ENCODE measurements at places on chromosomes 7 and 10.
A peak's percentile ranks its signal among the peaks of the same experiment; 100 is the strongest.

DNA sequence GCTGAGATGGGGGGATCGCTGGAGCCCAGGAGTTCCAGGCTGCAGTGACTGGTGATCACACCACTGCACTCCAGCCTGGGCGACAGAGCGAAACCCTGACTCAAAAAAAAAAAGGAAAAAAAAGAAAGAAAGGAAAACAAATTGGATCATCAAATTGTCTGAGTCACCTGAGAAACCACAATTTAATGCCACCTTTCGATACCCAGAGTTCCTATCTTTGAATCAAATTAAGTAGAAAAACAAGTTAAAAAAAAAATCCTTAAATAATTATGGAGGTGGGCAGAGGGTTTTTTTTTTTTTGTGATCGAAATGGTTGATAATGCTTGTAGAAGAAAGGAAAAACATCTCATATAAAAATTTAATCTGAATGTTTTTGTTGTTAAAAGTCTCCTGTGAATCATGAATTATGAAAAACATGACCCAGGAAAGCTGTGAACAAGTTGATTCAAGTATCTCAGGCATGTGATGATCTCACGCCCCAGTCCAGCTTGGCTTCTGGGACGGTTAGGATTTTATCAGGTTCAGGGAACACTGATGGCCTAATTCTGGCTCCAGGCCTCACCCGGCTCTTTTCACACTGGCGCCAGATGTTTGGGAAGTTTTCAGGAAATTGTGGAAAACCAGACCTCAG is 25.3 kb upstream of the CUX1 start:
- no peak for DNase-seq

- no peak for DNase-seq
These were observed 828.2 kb downstream of the TNS3 start for GRCh38 chr7:46753662-46754061.

DNA sequence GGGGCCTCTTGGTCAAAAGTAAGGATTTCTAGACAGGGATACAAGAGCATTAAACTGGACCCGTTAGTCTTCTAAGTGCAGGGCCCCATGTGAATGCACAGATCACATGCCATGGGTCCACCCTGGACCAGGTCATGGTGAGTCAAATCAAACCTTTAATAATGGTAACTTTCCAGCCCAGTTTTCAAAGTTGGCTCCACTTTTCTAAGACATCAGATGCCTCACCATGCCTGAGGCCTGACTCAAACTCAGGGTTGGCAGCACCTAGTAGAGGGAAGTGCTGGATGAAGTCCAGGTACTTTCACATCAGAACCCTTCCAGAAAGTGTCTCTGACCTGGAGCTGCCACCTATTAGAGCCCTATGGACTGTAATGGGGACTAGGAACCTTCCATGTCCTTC is 9.7 kb upstream of the SMIM30 start:
- DNase-seq, result no peak

GRCh38 chr7:41847606-41848005 is 144.7 kb upstream of the INHBA start:
- no peak for DNase-seq

- DNase-seq, result no peak
These were observed 900 bp downstream of the CDHR1 start for GRCh38 chr10:84195044-84195830.

DNA sequence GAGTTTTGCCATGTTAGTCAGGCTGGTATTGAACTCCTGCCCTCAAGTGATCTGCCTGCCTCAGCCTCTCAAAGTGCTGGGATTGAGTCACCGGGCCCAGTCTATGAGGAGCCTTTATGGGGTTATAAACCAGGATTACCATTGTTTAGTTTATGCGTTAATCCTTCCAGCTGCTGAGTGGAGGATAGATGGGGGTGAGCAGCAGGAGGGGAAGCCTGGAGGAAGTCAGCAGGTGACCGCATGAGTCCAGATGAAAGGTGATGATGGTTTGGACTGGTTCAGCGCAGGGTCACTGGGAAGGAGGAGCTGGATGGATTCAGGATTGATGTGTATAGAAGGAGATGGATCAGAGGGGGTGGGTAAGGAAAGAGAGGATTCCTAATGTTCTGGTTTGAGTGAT is 197.1 kb downstream of the ADAM12 start:
- no peak for DNase-seq

GRCh38 chr10:130351466-130352290 is 215.5 kb downstream of the GLRX3 start:
- DNase-seq, result no peak

- no peak for DNase-seq
These were observed 30.0 kb upstream of the AUTS2 start for GRCh38 chr7:69568266-69568665.

GRCh38 chr7:44970523-44971051 is 8.2 kb downstream of the MYO1G start:
- DNase-seq, result no peak

GRCh38 chr7:767941-768731 is 41.1 kb upstream of the PRKAR1B start:
- DNase-seq, result no peak

DNA sequence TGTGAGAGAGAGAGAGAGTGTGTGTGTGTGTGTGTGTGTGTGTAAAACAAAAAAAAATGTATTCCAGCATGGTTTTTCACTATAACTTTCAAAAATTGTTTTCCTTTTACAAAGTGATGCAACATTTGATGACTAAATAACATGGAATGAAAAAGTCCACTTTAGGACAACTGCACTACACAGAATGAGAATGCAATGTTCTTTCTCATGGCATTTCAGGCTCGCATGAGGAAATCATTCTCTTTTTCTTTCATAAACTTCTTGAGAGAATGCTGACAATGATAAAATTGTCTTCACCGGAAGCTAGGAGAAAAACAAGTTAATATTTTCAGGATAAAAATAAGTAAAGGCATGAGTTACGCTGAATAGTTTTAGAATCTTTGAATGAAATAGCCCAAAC is 53.7 kb downstream of the SLC16A12 start:
- no peak for DNase-seq

- DNase-seq, result peak; percentile 67
These were observed 43.3 kb upstream of the ECHDC3 start for GRCh38 chr10:11698691-11699549.

DNA sequence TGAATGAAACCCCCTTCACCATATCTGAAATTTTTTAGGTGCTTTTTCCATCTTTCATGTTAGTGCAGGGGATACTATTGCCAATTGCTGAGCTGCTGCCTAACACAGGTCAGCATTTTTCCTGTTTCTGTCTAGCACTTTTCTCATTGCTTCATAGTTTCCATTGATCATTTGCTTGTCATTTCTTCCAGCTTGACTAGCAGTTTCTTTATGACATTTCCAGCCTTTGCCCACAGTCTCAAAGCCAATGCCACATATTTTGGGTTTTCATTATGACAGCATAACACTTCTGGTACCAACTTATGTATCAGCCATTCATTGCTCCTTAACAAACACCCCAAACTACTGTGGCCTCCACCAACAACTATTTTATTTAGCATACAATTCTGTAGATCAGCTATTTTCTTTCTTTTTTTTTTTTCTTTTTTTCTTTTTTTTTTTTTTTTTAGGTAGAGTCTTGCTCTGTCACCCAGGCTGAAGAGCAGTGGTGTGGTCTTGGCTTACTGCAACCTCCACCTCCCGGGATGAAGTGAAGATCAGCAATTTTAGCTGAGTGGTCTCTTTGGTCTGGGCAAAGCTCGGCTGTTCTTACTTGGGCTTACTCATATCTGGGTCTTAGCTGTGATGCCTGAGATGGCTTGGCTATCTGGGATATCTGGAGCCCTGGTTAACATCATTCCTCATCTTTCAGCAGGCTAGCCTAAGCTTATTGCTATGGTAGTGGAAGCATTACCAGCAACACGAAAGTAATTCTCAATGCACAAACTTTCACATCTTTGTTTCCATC is 102.3 kb downstream of the EPC1 start:
- DNase-seq, result peak; percentile 44

GRCh38 chr10:49187950-49188761 is at the start of gene TMEM273:
TSS of gene TMEM273 (minus strand) at chr10:49188391. CDS start at chr10:49188336, 55 bp downstream.
- peak; percentile 67 for DNase-seq

DNA sequence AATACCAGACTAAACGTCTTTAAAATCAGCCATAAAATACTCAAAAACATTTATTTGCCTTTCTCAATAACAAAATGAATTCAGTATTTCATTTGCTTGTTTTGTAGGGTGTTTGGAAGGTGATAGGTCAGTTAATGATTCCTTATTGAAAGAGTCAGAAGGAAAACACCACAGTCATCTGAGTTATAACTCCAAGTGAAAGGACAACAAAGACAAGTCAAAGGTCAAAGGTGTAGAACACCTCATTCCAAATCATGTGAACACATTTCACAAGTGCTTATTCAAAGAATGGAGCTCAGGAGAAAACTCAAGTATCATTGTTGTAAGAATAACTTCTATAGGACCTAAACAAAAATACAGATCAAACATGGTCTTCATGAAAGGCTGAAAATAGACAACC is 318.6 kb upstream of the PHF14 start:
- DNase-seq, result no peak

- DNase-seq, result peak; percentile 33
These were observed 3.8 kb downstream of the RTKN2 start for GRCh38 chr10:62264702-62265436.

DNA sequence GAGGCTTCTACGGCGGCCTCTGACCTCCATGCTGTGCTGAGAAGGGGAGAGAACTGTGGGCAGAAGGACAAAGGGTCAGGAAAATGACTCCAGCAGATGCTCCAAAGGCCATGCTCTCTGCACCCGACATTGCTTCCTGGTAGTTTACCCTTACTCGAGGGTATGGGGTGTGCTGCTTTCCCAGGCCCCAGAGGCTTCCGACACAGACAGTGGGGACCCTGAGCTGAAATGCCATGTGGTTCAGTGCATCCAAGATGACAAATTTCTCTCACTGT is 130.9 kb downstream of the PTPN20 start:
- DNase-seq, result no peak

- no peak for DNase-seq
These were observed 389.2 kb downstream of the MAGI2 start for GRCh38 chr7:79064187-79064823.

DNA sequence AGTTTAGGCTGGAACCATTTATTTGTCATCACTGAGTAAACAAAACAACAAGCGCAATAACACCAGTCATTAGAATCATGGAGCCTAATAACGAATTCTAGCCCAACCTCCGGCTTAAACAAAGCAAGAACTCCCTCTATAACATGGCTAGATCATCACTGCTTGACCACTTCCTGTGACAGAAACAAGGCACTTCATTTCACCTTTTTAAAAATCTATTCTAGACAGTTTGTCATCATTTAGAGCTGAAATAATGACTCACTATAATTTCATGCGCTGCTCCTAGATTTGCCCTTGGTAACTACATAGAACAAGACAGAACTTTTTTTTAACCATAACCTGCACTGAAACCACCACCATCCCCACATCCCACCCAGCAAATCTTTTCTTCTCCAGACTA is 81.3 kb downstream of the OSBPL3 start:
- DNase-seq, result peak; percentile 63

- no peak for DNase-seq
These were observed 2.6 kb downstream of the PNLIPRP3 start for GRCh38 chr10:116430288-116430687.

GRCh38 chr7:158731761-158732160 is 27.2 kb upstream of the NCAPG2 start:
- no peak for DNase-seq

- DNase-seq, result no peak
These were observed 10.7 kb downstream of the NODAL start for GRCh38 chr10:70430493-70431445.

DNA sequence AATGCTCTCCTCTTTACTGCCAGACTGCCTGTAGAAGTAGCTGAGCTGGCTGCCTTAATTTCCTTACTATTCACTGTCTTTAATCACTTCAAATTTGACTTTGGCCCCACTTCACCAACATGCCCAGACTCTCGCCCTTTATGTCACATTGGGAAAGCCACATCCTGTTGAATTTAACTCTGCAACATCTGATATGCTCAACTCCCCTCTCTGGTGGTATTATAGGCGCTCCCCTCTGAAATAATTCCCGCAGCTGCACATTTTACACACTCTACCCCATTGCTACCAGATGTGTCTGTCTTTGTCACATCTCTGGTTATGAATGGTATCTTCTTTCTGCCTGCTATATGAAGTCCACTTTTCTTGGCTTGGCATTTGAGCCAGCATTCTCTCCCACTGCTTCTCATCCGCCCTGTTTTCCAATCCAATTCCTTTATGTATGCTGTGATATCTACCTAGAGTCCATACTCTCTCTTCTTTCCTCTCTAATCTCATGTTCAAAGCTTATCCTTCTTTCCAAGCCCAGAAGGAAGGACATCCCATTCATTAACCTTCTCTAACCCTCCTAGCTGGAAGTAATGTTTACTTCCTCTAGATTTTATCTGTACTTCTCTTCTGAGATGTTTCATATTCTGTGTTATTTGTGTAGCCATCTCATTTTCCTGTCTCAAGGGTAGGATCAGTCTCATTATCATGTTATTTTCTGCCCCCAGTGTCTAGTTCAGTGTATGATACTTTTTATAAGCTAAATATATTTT is 134.5 kb downstream of the ST7 start:
- no peak for DNase-seq

GRCh38 chr7:137996871-137997270 is 5.0 kb downstream of the CREB3L2 start:
- DNase-seq, result no peak

- no peak for DNase-seq
These were observed 373.6 kb upstream of the GHITM start for GRCh38 chr10:83765731-83766130.

GRCh38 chr7:64099656-64100531 is 54.7 kb downstream of the ZNF727 start:
- DNase-seq, result no peak

GRCh38 chr7:112080978-112081377 is 125.2 kb downstream of the DOCK4 start:
- DNase-seq, result no peak

- DNase-seq, result no peak
These were observed 167.4 kb upstream of the PRSS58 start for GRCh38 chr7:142425281-142425680.

GRCh38 chr7:108503112-108504026 is 22.6 kb downstream of the PNPLA8 start:
- DNase-seq, result peak; percentile 36

DNA sequence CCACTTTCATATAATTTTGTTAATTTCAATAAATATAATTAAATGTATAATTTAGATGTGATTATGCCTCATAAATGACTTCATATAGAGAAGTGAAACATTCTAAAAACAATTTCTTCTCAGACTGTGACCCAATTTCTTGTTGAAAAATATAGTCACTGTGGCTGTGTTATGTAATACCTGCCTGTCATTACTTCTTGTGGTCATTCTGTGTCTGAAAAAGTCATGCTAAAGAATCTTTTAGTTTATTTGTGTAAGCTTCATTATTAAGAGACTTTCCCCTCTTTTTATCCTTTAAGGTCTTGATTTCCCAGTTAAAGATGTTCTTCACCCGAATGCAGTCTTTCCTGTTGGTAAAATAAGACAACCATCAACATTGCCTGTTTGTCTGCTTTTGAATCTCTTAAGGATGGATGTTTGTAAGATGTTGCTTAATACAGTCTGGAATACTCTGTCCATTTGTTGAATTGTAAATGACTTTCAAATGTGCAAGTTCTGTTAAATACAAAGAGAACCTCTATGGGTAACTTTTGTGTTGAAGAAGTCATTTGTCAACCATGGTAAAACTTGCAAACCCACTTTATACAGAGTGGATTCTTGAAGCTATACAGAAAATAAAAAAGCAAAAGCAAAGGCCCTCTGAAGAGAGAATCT is 16.0 kb downstream of the KAT6B start:
- DNase-seq, result peak; percentile 29

Measured in GM13976 (cell line).